ENCODE measurements at places on chromosomes 2 and 18.

DNA sequence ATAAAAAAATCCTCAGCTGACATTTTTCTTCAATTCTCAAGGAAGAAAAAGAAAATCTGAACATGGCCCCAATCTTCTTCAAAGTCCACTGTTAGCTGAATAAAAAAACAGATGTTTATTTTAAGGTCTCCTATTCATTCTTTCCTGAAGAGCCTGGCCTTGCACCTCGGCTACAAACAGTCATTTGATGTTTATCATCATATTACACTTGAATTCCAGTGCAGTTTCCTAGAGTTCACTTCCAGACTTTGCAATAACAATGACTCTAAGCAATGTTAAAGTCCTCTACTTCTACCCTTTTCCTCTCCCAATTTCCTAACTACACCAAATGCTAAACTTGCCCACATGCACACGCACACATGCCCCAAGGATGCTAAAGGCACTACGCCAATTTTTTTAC, 70.1 kb downstream of the NOL10 start:
- DNase-seq: peak; percentile 26

GRCh38 chr2:14235667-14236066, 396.9 kb upstream of the LRATD1 start:
- no peak for DNase-seq

DNA sequence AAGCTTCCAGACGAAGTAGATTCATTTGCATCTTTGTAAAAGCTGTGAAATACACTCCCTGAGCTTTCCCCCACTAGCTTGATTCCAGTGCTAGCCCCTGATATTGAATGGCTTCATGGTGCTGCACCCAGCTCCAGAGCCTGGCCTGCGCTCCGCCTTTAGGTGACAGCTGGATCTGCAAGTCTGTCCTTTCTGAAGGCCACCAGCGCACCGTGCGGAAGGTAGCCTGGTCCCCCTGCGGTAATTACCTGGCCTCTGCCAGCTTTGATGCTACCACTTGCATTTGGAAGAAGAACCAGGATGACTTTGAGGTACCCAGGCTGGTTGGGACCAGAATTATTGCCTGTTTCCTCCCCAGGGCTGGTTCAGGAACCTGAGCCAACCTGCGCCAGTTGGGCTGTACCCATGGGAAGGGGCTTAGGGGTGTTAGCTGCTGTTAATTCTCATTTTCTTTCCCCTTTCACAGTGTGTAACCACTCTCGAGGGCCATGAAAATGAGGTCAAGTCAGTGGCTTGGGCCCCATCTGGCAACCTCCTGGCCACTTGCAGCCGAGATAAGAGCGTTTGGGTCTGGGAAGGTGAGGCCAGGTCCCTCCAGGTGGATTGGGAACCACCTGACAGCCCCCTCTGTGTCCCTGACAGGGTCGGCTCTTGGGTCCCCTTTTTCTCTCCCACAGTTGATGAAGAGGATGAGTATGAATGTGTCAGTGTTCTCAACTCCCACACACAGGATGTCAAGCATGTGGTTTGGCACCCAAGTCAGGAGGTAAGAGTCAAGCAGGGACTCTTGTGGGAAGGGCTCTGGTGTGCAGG, 1.3 kb downstream of the CIAO1 start:
- no peak for DNase-seq

- DNase-seq: no peak
Measured at GRCh38 chr18:56379256-56379655, 259.1 kb downstream of the TXNL1 start.

GRCh38 chr2:45891719-45892424, 240.4 kb downstream of the PRKCE start:
- DNase-seq: no peak

DNA sequence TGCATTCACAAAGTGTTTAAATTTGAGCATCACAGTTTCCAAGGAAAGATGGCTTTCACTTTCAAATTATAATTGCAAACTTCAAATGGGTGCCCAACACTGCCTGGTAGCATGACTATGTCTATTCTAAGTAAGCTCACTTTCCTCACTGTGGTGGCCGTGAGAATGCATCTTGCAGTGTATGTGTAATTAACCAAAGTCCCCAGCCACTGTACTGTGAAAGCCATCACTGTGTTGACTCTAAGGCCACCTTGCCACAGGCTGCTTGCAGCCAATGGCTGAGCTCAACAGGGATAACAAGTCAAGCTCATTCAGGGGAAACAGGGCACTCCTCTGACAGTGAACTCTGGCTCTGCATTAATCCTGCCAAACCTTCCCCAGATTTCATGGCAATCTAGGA, 43.3 kb upstream of the LGALSL start:
- DNase-seq: no peak

DNA sequence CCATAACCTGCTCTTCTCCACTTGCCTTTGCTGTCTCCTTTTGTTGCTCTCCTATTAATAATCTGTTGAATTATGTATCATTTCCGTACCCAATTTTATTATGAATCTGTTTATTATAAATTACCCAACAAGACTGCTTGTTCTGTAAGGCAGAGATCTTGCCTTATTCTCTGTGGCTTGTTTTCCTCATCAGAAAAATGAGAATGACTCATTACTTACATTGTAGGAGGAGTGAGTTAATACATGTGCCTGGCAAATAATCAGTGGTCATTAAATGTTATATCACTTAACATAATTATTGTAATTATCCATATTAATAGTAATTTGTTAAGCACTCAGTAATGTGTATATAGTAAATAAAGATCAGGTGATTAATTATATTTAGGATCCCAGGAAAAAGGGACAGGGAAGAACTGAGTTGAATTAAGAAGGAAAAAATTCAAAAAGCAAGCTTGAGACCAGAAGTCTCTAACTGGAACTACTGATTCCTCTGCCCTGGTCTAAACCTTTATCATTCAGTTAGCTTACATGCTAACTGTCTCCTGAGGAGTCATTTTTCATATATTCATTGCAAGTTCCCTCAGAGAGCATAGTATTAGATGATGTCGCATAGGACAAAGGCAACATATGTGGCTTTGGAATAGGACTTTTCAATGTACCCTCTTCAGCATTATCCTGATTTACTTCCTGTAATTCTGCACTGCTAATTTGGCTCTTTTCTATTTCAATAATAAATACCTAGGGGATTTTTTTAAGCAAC, 335.7 kb downstream of the GALNT13 start:
- no peak for DNase-seq

DNA sequence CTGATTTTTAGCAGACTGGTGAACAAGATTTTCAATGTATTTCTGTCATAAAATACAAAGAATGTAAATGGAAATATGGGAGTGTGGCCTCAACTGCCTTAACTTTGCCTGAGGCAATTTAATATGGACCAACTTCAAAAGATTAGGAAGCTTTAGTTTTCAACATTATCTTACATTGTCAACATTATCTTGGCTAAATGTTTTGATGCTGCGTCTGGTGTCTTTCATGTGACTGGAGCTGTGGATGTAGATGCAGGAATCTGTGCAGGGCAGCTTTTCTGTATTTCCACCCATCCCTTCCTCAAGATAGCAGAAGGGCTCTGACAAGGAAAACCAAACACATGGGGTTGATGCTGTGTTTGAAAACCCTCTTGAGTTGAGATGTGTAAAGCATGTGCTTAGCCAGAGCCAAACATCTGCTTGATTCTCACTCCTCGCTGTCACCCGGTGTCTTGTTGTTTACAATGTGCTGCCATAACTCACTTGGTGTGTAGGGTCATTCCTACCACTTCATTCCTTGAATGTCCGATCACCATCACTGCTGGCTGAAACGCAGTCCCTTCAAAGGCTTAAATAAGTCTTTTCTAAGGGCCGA, 33.0 kb downstream of the COPS8 start:
- DNase-seq: no peak

- DNase-seq: no peak
Measured at GRCh38 chr2:8379128-8379527, 302.7 kb upstream of the ID2 start.

DNA sequence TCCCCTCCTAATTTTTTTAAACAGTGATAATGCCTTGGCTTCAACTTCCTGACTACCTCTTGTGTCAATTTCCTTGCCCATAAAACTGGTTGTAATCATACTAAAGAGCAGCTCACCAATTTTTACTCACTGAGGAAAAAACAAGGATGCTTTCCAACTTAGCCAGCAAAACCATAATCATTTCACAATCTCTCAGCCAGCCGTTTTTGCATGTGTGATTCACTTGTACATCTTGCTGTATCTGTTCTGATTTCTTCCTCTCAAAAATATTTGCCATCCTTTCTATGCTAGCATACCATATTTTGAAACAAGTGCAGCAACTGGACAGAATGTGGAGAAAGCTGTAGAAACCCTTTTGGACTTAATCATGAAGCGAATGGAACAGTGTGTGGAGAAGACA, 60.7 kb downstream of the RAB27B start:
- DNase-seq: peak; percentile 55

DNA sequence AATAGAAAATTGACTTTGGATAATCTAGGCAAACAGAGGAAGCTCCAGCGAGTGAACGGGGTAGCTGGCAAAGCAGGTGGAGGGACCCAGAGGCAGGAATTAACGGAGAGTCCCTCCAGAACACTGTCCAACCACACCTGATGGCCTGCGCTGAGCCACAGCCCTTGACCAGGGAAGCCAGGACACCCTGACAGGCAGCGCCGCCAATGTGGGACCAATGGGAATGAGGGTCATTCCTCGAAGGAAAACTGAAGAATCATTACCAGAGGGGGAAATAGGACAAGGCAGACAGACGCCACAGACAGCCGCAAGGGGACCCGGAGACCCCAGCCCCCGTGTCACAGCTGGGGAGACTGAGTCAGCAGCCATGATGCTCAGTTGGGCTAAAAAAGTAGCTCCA, 40.8 kb downstream of the HDAC4 start:
- no peak for DNase-seq

DNA sequence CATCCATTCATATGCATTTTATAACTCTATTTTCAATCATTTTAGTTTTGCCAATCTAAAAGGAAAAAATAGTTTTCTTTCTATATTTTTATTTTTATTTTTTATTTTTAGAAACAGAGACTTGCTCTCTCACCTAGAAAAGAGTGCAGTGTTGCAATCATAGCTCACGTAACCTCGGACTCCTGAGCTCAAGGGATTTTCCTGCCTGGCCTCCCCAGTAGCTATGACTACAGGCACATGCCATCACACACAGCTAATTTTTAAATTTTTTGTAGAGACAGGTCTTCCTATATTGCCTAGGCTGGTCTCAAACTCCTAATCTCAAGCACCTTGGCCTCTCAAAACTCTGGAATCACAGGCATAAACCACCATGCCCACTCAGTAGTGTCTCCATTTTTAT, 125.5 kb upstream of the XIRP2 start:
- DNase-seq: no peak

DNA sequence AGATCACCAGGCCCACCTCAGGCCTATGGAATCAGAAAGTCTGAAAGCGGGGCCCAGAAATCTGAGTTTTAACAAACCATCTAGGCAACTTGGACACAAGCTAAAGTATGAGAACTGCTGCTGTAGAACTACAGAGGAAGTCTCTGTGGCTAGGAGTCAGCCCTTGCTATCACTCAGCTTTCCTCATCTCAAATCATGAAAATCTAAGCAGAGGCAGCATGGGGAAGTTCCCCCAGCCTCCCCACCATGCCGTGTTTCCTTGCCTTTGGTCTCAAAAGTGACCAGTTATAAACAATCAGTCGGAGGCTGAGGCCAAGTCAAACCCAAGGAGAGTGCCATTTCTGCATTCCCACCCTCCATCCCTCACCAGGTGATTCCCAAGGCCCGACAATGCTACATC, 404.7 kb downstream of the BCL11A start:
- no peak for DNase-seq

DNA sequence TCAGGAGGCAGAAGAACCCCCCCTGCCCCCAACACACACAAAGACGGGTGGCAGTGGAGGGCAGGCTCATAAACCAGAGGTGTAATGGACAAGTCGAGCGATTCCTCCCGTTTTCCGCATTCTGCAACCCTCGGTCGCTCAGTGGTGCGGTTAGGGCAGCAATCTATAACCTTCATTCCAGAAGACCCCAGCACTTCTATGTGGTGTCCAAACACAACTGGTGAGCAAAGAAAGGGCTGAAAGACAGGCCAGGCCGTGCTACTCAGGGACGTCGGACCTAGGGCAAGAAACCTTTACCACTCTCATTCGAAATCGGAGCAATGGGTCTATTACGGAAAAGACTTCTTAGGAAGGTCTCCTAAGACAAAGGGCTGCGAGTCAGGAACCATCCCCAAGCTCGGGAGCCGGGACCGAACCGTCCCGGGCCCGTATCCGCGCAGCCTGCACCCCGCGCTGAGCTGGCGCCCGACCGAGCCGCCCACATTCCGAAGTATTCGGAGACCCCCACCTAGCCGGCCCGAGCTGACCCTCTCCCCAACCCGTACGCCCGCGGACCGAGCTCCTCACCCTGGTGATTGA, 568 bp downstream of the ARL5A start:
- no peak for DNase-seq

GRCh38 chr2:168939918-168940317, 38.8 kb downstream of the G6PC2 start:
- no peak for DNase-seq

DNA sequence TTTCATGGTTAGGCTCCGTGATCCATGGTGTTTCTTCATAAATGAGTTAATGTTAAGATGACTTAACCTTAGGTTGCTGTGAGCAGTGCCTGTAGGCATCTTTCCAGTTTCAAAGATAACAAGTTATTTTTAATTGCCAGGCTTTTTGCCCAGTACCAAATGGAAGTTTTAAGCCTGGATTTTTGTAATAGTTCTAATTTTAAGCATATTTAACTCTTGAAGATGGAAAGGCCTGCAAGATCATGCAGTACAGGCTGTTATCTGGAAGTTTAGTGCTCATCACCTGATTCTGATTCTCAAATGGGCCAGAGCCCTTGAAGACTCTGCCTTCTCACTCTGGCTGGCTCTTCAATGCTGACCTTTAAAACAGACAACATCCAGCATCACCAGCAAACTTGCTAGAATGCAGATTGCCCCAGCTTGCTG, 141.3 kb downstream of the NCK2 start:
- no peak for DNase-seq

DNA sequence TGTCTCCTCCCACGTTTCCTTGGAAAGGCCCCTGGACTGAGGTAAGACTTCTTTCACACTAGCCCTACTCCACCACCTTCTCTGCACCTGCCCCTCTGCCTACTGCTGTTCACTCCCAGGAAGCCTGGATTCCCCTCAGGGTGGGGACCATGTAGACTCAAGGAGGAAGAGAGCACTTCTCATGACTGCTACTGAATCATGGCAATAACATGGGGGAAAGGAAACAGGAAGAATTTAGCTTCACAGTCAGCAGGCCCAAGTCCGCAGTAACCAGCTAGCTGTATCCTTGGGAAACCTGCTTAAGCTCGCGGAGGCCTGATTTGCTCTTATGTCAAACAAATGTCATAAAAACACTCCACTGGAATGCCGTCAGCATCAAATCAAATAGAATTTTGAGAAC, 126.2 kb upstream of the CAPN13 start:
- DNase-seq: no peak

DNA sequence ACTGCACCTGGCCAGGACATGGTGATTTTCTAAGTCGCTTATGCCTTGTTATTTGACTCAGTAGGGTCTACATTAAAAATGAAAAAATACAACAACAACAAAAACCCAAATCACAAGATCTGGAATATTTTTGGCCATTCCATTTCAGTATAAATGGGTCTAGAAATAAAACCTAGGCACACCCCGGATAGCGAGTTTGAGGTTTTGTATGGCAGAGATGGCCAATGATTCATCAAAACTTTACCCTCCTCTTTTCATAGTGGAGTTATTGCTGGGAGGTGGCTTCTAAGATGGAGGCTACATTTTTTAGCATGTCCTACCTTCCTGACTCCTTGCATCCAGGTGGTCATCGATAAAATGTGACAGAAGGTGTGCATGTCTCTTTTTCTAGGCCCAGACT, 49.3 kb upstream of the PELI1 start:
- DNase-seq: no peak
